Fibroblast of villous mesenchyme (primary cell): ENCODE measurements at places on chromosomes 2 and 18. TPM values are rescaled to one million over a fixed set of nuclear protein-coding genes. Genes with fewer than 3 reads are reported as not detected.

- DNase-seq: no peak
Measured at GRCh38 chr2:25386971-25387875, 45.5 kb upstream of the DNMT3A start.

DNA sequence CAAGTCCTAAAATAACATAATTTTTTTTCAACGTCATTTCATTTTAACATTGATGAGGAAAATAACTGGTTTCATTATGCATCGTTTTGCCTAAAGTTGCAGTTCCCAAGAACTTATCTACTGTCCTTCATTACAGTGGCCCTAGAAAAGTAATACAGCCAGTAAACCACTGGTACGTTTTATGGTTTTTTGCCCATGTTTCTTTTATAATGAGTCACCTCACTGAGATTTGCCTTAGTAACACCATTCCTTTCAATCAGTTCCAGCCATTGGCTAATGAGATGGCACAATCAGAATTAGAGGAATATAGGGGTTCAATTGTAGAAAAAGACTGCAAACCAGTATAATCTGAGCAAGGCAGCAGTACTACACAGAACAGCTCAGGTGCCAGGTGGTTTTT is 422.6 kb upstream of the LYPD1 start:
- DNase-seq: no peak

DNA sequence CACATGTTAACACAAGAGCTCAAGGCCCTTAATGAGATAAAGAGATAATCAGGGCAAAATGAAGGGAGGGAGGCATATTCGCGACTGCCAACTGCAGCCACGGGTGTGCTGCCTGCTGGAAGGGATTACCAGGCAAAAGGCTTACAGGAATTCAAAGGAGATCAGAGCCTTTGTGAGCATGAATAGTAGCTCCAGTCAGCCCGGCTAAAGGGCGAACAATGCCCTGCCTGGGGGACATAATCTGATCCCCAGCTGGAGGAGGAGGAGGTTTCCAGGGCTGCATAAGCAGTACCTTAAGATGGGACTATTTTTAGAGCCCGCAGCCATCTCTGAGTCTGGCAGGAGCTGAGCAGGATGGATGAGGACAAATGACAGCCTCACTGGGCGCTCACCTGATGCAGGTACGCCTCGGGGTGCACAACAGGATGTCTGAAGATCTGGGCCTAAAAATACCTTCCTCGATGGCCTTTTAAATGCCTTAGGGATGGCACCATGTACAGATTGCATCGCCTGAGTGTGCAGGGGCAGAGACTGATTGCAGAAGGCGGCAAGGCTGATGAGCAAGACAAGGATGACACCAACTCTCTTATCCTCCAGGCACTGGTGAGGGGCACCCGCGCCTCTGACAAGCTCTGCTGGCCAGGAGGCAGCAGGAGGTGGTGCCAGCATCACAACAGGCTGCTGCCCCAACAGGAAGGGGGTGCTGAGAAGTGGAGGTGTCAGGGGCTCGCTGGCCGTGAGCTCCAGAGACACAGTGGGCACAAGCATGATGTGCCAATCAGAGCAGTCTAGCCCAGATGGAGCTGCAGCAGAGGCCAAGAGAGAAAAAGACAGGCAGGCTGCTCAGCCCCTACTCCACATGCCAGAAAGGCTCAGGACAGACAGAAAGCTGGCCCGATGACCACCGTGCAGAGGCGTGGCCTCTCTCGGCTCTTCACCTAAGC is 111.4 kb downstream of the EIPR1 start:
- no peak for DNase-seq

DNA sequence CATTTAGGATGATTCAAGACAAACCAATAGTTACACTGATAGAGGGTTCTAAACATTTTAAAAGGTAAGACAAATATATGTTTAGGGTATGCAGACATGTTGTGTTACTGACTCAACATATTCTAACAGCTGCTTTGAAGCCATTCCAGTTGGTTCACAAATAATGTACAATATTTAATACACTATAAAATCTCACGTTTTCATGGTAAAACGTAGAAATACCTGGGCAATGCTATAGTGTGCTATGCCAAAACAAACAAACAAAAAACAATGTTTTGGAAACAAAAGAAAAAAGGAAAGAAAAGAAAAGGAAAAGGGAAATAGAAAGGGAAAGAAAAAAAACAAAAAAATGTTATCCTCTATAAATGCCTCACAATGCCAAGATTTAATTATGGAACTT is 277.1 kb downstream of the TCF4 start:
- DNase-seq: no peak

Gene TMEFF2
- total RNA-seq: not detected in 2 replicates

Gene PROKR1
- total RNA-seq: not detected in 2 replicates

- DNase-seq: peak; percentile 16
Measured at GRCh38 chr2:160816916-160817499, 323.4 kb upstream of the RBMS1 start.

Gene GALR1
- not detected in 2 replicates for total RNA-seq

Gene MAL
- total RNA-seq: not detected in 2 replicates

- peak; percentile 63 for DNase-seq
Measured at GRCh38 chr2:201969938-201970785, 63.5 kb upstream of the FZD7 start.

- peak; percentile 95 for DNase-seq
Measured at GRCh38 chr2:18976168-18976961, 382.1 kb downstream of the OSR1 start.

Gene FAM228A
- total RNA-seq: 0.43 and 0.64 TPM in 2 replicates

- no peak for DNase-seq
Measured at GRCh38 chr2:36270758-36271157, 84.8 kb upstream of the CRIM1 start.

DNA sequence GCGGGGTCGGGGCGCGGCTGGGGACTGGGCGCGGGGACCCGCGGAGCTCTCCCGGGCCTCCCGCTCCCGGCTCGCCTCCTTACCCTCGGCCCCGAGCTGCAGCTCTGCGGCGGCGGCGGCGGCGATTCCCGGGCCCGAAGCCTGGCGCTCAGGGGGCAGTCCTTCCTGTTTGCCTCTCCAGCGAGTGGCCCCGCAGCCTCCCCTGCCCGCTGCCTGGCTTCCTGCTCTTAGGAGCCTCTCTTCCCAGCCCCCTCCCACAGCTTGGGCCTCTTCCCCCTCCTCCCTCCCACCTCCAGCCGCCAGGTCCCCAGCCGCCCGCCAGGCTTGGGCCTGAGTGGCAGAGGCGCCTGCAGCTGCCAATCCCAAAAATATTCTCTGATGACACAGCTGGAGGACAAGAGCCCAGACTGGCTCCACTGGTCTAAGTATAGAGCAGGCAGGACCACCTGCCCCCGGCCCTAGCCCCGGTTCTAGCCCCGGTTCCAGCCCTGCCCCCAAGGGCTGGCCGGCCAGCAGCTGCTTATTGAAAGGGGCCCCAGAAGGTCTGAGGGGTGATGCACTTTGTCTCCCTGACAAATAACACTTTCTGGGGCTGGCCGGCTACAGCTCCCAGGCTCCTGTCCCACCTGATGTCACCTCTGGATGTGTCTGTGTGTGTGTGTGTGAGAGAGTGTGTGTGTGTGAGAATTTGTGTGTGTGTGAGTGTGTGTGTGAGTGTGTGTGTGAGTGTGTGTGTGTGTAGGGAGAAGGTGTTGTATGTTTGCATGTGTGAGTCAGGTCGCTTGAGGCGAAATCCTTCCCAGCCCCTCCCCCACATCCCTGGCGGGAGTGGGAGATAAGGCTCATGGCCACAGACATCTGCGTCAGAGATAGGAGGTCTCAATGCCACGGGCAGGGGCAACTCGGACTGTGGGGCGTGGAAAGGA is at the start of gene OBSL1:
OBSL1 (minus strand) TSS at position 229 of the 926 bp plus-strand sequence. CDS start 307 bp downstream, outside the sequence.
- DNase-seq: peak; percentile 85

GRCh38 chr2:115369400-115369799 is 927.0 kb downstream of the DPP10 start:
- DNase-seq: no peak

DNA sequence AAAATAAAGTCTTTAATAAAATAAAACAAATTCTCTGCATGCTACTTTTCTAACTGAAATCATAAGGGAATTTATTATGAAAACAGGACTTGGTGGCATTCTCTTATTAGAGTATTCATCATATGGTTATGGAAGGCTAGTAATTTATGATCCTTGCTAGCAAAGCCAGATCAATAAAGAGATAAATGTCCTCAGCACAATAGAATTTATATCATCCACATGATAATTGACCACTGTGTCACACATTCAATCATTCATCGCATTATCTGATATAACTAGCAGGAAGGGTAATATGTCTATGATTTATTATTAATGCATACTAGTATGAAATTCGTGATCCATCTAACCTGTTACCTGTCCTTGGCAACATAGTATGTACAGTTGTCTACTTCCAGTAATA is 175.8 kb downstream of the MYO3B start:
- no peak for DNase-seq

DNA sequence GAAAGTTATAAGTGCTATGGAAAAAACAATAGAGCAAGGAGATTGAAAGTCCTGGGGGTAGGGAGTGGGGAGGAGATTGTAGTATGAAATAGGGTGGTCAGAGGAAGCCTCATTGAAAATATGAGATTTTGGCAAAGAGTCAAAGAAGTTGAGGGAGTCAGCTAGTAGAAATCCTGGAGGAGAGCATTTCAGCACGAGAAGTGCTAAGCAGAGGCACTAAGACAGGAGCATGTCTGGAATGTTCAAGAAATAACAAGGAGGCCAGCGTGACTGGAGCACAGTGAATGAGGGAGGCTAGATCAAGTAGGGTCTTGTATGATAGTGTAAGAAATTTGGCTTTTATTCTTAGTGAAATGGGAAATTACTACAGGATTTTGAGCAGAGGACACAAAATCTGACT is 2.1 kb upstream of the TSPYL6 start:
- peak; percentile 20 for DNase-seq

GRCh38 chr2:114598329-114598728 is 155.9 kb downstream of the DPP10 start:
- no peak for DNase-seq

GRCh38 chr2:143088388-143088787 is 40.8 kb upstream of the ARHGAP15 start:
- DNase-seq: no peak

DNA sequence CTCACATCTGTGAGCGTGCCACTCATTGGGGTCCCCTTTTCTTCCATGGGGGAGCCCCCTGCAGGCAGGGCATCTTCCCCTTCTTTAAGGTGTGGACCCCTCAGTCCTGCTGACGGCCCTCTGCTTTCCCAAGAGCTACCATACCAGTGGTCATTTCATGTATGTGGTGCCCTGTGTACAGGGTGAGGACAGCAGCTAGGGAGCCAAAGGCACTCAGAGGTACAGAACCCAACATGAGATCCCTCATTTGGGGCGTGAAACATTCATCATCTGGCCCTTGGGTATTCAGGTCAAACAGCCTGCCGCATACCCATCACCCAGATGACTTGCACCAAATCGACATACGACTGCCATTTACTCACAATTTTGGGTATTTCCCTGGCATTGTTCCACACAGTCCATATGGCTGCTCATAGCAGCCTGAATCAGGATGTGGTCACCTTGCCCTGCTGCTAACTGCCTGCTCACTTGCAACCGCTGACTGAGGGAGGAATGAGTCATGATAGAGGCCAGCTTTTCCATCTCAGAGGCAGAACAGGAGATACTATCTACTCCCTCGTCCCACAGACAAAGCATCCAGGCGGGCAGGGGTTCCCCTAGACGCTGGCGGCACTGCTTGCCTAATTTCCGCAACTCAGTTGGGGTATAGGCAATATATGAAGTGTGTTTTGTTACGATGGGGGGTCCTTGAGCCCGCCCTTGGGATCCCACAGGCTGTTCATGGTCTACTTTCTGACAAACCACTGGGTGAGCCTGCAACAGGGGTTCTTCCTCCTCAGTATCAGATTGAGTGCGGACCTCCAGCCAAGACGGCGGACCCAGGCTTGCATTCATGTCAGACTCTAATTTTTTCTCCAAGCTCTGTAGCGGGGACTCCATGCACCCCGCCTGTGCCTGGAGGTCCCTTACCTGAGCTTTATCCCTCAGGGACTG is 228.6 kb downstream of the SATB2 start:
- DNase-seq: peak; percentile 64
